Mesenteric fat pad (tissue), 1 donor: ENCODE measurements at places on chromosomes 12 and 14. TPM values are rescaled to one million over a fixed set of nuclear protein-coding genes. Genes with fewer than 3 reads are reported as not detected.
A peak's percentile ranks its signal among the peaks of the same experiment; 100 is the strongest.

DNA sequence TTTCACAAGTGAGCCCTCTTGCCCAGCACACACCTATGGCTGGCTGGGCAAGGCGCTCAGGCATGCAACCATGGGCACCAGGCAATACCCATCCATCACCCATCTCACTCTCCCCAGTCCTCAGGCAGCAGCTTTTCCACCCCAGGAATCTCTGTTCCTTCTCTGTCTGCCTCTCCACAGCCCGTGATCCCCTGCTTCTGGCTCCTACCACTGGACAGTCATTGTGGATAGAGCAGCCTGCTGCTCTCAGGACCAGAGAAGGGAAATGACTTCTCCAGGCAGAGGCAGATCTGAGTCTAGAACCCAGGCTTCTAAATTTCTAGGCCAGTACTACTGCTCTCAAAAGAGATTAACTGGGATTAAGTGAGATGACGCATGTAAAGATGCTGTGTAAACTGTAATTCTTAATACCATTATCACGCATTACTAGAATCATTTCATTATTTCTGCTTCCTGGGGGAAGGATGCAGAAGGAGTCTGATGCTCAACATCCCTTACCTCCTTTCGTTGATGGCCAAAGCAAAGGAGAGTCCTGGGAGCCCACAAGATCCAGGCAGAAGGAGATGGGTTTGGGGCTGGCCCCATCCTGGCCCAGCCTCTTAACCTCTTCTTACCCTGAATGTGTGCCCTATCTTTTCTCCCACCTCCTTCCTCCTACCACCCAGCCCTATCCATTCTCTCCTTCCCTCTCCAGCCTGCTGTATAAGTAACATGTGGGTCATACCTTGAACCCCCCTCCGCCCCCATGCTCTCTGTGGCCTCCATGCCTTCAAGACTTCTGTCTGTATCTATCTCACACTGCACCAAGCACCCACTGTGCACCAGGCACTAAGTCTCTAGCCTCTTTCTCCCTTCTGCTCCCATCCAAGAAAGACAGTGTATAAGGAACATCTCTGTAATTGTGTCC is 4.8 kb upstream of the AQP5 start:
- DNase-seq: no peak

DNA sequence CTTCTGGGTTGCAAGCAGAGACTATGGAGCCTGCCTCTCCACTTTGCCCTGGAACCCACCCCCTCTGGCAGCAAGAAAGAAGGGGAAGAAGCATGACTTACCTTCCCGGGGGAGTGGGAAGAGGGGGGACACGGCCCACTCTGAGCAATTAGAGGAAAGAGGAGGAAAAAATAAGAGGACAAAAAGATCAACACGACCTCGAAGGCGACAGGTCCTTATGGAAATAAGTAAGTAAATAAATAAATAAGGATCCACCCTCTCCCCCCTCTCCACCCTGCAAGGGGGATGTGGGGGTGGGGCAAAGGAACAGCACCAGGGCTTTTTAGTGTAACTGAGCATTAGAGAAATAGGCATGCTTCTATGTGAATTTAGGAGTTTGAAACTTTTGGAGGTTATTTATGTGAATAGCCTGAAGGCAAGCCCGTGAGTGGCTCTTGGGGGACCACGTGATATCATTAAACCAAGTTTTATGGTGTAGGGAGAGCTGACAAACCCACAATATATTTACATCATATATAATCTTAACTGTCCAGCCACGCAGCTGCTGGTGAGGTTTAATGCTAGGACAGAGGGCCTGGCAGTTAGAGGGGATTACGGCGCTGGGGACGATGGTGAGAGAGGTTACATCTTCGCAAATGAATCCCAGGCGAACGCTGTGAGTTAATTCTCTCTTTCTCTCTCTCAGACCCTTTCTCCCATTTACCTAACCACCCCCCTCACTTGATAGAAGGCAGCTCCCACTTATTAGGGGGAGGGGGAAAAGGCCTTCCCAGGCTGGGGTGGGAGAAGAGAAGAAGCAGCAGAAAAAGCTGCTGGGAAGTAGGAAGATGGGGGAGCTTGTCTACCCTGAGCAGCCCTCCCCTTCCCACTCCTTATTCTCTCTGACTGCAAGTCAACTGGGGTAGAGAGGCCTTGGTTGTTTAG is 4.8 kb downstream of the HOXC5 start:
- DNase-seq: no peak

DNA sequence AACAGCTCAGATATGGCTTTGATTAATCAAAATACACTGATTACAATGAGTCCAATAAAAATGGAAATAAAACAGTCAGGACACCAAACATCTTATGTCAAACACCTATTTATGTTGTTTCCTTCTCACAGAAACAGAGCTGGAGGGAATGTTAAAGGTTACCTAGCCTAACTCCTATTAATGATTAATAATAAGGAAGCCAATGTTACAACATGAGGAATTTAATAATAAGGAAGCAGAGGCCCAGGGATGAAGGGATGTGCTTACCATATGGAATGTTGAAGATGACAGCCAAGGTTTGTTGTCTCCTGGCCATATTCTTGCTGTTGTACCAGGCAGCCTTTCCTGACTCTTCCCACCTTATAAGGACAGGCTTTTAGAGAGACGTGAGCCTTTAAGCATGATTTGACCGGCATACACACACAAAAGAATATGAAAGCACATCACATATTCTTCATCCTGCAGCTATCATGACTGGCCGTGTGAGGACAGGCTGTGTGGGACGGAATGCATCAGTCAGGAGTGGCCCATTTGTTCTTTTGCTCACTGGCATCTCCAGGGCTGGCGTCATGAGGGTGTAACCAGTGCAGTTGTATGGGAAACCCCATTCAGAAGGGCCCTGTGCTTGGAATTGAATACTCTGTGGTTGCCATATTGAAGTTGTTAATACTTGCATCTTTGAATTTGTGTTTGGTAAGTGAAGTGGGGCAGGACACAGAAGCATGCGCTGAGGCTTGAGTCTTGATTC is 3.1 kb upstream of the GPRC5D start:
- DNase-seq: no peak

- DNase-seq: no peak
Observed at GRCh38 chr14:65827520-65827919, 415.0 kb downstream of the FUT8 start.

DNA sequence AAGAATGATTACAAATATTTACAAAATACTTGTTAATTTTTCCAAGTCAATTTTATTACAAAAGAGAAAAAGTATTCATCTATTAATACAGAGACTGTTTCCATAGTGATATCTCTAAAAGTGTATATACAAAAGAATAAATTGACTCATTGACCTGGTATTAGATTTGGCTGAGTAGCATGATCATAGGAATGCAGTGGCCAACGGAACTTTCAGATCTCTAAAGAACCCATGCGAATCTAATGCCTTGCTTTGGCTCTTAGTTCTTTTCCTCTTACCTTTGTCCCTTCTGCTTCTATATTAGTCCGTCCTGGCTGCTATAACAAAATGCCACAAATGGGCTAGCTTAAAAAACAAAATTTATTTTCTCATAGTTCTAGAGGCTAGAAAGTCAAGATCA is 717.8 kb downstream of the TMTC2 start:
- no peak for DNase-seq

- DNase-seq: no peak
Observed at GRCh38 chr12:127592245-127592644, 674.7 kb upstream of the TMEM132C start.

Gene SYT10
- total RNA-seq: not detected

DNA sequence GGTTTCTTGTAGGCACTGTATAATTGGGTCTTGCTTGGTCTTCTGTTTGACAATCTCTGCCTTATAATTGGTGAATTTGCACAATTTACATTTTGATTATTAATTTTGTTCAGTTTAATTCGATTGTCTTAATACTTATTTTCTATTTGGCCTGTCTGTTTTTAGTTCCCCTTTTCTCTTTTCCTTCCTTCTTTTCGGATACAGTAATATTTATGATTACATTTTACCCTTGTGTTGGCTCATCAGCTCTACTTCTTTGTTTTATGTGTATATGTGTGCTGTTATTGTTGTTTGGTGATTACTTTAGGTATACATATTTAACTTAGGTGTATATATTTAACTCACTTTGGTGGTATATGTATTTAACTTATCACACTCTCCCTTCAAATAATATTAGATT is 12.8 kb upstream of the BEGAIN start:
- DNase-seq: no peak

- DNase-seq: peak; percentile 81
Observed at GRCh38 chr12:57012600-57013465, 3.5 kb downstream of the TAC3 start.

Gene STXBP6
- total RNA-seq: 2.4 TPM

GRCh38 chr12:90455756-90456155 is 499.2 kb downstream of the CCER1 start:
- no peak for DNase-seq

DNA sequence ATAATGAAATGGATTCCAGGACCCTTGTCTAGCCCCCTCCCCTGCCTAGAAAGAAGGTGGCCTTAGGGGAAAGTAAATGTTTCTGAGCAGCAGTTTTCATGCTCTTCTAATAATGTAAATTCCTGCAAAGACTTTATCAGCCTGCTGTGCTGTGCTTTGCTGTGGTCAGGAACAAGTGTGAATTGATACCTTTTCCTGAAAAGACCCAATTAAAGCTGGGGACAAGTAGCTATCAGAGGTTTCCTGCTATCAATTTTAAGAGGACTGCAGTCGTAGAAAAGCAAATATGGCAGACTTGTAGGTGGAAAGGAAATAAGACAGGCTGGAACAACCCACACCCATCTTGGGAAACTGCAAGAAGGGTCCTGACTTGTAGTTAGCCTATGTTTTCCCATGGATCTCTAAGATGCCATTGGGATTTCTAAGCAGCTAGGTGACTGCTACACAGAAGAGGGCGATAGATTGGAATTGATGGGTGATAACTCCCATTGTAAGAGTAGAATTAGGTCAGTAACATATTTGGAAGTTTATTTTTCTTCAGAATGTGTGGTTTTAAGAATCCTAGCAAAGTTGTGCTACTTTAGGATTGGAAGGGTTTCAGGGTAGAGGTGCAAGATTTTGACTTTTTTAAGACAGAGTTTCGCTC is 3.1 kb downstream of the DYNLL1 start:
- DNase-seq: no peak

DNA sequence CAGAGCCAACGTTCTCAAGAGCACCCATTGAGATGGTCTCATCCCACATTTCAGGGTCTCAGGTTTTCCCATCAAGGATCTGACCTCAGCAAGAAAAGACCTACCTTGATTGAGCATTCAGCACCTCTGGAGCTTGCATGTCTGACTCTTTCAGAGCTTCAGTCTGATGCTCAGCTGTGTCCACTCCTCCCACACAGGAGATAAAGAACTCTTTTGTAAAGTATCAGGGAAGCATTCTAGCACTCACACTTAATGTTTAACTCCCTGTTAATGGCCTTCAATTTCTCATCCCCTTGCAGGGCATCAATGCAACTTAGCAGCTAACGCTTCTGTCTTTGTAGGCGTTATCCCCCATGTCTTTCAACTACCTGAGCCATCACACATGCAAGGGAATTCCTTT is 124.1 kb downstream of the GALC start:
- DNase-seq: no peak

Gene HELB
- 2.9 TPM for total RNA-seq
